ENCODE measurements at places on chromosomes 11 and 22. TPM values are rescaled to one million over a fixed set of nuclear protein-coding genes. Genes with fewer than 3 reads are reported as not detected.

DNA sequence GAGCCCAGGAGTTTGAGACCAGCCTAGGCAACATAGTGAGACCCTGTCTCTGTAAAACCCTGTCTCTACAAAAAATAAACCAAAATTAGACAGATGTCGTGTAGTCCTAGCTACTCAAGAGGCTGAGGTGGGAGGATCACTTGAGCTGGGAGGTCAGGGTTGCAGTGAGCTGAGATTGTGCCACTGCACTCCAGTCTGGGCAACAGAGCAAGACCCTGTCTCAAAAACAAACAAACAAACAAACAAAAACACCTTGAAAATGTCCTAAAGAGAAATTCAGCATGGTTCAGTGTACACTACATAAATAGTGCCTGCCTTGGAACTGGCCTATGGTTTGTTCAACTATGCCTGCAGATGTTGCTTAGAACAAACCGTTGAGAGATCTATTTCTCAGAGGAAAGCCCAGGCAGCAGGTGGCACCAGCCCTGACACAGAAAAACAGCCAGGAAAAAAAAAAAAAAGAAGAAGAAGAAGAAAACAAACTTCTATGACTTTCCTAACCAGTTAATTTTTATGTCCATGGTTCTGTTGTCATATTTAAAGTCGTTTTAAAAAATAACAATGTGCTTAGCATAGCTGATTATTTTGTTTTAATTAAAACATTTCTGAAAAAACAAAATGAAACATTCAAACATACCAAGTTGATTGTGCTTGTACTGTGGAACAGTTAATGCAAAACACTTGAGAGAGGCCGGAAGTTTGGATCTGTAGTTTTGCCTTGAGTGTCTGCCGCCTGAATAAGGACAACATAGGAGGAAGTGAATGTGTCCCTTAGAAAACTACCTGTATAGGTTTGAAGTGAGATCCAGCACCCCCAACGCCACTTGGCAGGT lies 5.4 kb downstream of the KREMEN1 start:
- no peak for DNase-seq

DNA sequence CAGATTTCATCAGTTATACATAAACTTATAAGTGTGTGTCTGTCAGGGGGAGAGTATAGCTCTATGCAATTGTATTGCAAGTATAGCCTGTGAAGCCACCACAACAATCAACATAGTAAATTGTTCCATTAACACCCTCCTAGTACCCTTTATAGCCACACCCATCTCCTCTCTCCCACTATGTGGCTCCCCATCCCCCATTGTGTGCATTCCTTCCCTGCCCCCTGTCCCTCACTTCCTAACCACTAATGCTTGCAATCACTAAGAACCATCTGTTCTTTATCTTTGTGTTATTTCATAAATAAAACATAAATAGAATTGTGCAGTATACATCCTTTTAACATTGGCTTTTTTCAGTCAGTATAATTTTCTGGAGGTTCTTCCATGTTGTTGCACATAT lies 83.1 kb upstream of the SLC5A12 start:
- no peak for DNase-seq

- peak; percentile 96 for DNase-seq
Measured at GRCh38 chr11:86592659-86593451, 79.6 kb downstream of the ME3 start.

DNA sequence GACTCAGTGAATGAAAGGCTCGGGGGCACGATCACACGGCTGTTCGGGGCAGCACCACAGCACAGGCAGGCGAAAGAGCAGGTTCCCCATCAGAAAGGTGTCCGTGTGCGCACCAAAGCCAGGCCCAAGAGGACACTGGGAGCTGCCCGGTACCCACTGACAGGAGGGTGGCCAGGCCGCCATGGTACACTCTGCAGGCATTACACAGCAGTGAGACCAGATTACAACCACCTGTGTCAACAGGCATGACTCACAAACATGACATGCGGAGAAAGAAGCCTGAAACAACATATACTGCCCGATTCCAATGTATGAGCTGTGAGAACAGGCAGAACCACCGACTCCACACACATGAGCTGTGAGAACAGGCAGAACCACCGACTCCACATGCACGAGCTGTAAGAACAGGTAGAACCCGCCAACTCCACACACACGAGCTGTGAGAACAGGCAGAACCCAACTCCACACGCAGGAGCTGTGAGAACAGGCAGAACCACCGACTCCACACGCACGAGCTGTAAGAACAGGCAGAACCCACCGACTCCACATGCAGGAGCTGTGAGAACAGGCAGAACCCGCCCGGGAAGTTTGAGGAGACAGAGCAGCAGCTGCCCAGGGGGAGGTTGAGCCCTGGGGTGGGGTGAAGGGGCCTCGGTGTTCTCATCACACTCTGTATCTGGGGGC lies 32.6 kb downstream of the KIAA0930 start:
- no peak for DNase-seq

GRCh38 chr22:32542677-32543357 lies 68.2 kb downstream of the FBXO7 start:
- no peak for DNase-seq

DNA sequence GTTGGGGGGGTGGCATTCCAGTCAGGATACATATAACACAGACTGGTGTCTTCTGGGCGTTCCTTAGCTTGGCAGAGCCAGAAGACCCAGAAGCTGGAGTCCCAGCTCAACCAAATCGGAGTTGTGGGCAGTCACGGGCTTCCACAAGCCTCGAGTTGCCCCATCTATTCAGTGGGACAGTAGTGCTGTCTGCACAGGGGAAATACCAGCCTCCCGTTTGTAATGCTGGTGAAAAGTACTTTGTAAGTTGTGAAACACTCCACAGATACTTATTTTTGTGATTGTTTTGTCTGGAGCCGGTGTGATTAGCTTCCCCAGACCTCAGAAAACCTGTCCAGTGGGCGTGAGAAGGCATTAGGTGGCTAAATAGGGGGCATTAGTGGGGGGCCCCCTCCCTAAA lies 13.6 kb downstream of the DGKZ start:
- DNase-seq = no peak

OR4C16 gene
- not detected for total RNA-seq

All from activated CD4-positive, alpha-beta T cell treated with anti-CD3 and anti-CD28 coated beads for 36 hours (primary cell).